Stimulated activated CD4-positive, alpha-beta T cell treated with anti-CD3 and anti-CD28 coated beads, Interleukin-4, amount 100 ng/mL, for 48 hours (primary cell): ENCODE measurements at places on chromosomes 7 and 10.

- no peak for DNase-seq
Observed at GRCh38 chr7:38432671-38433070, 159.2 kb upstream of the TARP start.

DNA sequence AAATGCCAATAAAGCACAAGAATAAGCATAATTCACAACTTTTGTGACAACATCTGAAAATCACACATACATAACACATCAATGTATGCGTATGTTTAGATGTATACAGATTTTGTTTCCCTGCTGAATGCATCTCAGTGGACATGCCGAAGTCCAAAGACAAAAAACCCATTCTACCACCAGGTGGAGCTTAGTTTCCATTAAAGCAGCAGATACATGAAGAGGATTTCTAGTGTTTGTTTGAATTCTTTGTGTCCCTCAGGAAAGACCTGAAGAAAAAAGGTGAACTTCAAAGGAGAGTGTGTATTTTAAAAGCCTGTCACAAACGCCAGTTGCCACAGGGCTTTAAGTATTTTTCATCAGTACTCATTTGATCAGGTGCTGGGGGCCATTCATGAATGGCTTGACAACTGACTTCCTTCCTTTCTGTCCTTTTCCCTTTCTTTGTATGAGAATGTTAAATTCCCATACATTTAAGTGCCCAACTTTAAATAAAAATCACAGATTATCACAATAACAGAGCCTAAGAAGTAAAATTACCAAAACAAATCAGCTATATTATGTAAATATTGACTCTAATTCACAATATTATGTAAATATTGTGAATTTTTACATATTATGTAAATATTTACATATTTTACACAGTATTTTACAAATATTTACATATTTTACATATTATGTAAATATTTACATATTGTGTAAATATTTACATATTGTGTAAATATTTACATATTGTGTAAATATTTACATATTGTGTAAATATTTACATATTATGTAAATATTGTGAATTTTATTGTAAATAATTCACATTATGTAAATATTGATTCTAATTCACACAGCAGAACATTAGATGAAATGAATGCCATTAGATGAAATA, 343.0 kb downstream of the CRPPA start:
- DNase-seq = no peak

- peak; percentile 22 for DNase-seq
Observed at GRCh38 chr7:8190119-8190895, 71.7 kb downstream of the ICA1 start.

DNA sequence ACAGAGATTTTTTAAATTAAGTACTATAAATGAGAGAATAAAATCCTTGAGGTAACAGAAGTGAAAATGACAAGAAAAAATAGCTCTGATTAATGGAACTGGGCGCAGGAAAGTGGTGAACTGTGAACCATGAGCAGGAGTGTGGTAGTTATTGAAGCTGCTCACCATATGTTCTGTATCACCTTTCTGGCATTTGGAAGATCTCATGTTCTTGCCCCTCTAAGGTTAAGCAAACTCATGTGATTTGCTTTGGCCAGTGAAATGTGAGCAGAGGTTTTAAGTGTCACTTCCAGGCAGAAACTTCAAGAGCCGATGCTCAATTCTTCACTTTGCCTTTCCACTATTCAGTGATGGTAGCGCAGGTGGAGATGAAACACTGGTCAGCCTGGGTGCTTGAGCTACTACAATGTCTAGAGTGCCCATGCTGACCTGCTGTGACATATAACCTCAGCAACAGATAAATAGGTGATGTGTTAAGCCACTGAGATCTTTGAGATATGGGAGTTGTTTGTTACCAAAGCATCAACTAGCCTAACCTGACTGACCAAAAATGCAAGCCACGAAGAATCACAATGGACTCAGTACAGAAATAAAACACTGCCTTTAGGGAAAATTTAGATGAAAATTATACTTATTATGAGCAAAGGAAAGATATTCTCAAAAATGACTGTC, 18.4 kb downstream of the MTPAP start:
- DNase-seq = no peak

GRCh38 chr7:94092980-94093379, 88.8 kb upstream of the BET1 start:
- no peak for DNase-seq
